ENCODE measurements at places on chromosomes 5 and 9.

- peak overlapping the region; percentile 16 for H3K27ac ChIP-seq
- H3K4me1 ChIP-seq = peaks cover 28% of the 10 kb centered on the region
- H3K27me3 ChIP-seq = peaks cover 71% of the 10 kb centered on the region
- H3K4me3 ChIP-seq = no peak overlapping the region
Measured at GRCh38 chr9:34961574-34962490, 3.7 kb downstream of the PHF24 start.

DNA sequence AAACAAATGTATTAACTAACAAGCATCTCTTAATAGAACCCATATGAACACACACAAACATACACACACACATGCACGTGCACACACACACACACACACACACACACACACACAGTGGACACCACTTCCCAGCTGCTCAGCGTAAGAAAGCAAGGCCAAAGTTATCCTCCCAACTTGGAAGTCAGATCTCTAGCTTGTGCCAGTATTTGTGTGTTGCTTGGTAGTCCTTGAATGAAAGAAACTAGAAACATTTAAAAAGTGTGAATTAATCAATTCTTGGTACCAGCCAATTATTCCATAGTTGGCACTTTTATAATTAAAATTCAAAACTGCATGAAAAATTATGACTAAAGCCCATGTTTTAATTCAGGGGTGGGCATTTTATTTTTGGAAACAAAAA is 178.1 kb downstream of the TMEM161B start:
- H3K36me3 ChIP-seq = no peaks in the 10 kb centered on the region
- peaks cover 10% of the 10 kb centered on the region for H3K27me3 ChIP-seq
- no peak overlapping the region for H3K4me3 ChIP-seq
- no peak for DNase-seq
- no peaks in the 10 kb centered on the region for H3K4me1 ChIP-seq
- no peak overlapping the region for H3K27ac ChIP-seq

GRCh38 chr5:137365126-137365865 is 133.8 kb downstream of the SPOCK1 start:
- no peak overlapping the region for H3K4me3 ChIP-seq
- no peaks in the 10 kb centered on the region for H3K4me1 ChIP-seq
- no peak for DNase-seq
- no peaks in the 10 kb centered on the region for H3K27me3 ChIP-seq
- no peak overlapping the region for H3K27ac ChIP-seq

GRCh38 chr5:66796305-66797292 is 200.4 kb downstream of the MAST4 start:
- DNase-seq = no peak
- no peak overlapping the region for H3K27ac ChIP-seq
- no peaks in the 10 kb centered on the region for H3K36me3 ChIP-seq
- H3K4me1 ChIP-seq = no peaks in the 10 kb centered on the region
- no peak overlapping the region for H3K4me3 ChIP-seq

DNA sequence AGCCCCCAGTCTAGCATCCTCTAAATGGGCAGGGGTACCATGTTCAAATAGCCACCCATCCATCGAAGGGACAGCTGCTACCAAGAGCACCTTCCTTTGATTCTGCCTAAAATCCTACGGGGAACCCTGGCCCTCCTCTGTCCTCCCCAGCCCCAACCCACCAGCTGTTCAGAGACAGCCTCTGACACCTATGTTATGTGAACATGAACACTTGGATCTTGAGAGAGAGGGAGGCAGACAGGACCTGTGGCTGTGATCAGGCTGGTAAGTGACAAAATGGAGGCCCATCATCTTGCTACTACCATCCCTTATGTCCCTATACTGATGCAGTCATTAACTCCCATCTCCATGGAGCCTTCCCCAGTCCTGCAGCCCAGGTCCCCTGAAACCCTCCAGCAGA is 8.2 kb downstream of the SLC23A1 start:
- peaks cover 12% of the 10 kb centered on the region for H3K4me1 ChIP-seq

DNA sequence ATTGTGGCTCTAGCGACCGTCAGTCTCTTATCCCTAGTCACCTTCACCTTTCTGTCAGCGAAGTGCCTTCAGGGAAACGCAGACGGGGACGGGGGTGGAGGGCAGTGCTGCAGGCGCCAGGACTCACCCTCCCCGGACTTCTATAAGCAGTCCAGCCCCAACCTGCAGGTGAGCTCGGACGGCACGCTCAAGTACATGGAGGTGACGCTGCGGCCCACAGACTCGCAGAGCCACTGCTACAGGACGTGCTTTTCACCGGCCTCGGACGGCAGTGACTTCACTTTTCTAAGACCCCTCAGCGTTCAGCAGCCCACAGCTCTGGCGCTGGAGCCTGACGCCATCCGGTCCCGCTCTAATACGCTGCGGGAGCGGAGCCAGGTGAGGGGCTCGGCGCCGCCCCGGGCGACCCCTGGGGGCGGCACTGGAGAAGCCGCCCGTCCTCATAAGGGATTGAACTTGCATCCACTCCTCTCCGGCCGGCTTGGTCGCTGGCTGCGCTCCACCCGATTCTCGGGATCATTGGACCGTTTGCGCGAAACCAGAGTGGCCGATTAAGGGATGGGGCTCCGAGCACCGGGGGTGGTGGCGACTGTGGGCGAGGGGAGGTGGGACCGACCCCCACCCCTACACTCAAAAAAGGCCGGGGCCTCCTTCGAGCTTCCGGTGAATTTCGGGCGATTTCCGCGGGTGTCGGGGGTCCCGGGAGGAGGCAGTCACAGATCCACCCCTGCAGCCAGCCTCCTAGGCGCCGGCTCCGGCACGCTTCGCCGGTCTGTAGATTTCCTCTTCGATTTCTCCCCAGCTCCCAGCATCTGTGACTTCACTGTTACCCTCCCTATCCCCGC is 2.7 kb downstream of the PCDHGC5 start:
- H3K4me1 ChIP-seq = peaks cover 9% of the 10 kb centered on the region
- H3K27me3 ChIP-seq = peaks cover 79% of the 10 kb centered on the region
- no peaks in the 10 kb centered on the region for H3K36me3 ChIP-seq
- DNase-seq = no peak
- H3K27ac ChIP-seq = no peak overlapping the region

DNA sequence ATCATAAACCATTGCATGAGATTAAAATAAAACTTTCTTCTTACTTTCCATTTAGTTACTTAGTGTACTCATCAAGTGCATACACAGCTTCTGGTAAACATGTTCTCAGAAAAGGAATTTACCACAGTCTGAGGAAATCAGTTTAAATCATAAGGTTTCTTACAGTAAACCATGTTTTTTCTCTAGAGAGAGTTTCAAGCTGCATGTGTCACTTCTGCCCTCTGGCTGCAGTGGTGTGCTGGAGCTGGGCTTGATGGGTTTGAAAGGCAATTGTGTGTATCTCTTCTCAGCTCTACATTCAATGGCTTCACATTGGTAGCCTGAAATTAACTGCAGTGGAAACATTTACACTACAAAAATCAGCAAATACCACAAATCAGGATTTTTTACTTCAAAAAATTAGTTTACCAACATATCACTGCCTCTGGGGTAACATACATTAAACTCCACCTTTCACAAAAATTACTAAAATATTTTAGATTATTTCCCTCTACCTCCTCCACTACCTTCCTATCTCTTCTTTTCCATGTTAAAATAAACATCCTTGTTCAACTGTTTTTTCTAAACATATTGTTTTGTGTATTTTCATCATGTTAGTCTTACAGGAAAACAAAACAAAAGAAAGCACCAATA is 414.3 kb downstream of the ANXA1 start:
- no peak overlapping the region for H3K27ac ChIP-seq
- H3K4me3 ChIP-seq = no peak overlapping the region
- H3K4me1 ChIP-seq = no peaks in the 10 kb centered on the region
- H3K27me3 ChIP-seq = no peaks in the 10 kb centered on the region
- no peaks in the 10 kb centered on the region for H3K36me3 ChIP-seq
- DNase-seq = no peak

DNA sequence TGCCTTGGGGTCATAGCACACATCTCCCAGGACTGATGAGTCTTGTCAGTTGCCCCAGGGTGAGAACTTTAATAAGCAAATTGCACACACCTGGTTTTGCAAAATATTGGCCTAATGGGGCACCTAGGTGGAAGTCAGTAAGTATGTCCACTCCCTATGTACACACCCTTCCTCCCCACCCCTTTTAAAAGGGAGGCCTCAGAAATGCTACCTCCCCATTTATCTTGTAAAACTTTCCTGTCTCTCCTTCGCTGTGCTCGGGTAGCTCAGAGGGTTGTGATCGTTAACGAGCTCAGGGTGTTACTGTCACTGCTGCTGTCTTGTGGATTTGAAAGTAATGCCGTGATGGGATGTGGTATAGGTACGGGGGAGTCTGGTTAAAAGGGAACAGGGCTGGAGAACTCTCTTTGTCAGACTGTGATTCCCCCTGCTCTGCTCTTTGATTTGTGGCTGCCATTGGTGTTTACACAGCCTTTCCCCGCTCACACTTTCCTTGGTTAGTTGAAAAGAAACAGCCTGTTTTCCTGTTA is 26.2 kb downstream of the ZNF462 start:
- no peaks in the 10 kb centered on the region for H3K27me3 ChIP-seq
- DNase-seq = no peak
- no peaks in the 10 kb centered on the region for H3K36me3 ChIP-seq
- no peaks in the 10 kb centered on the region for H3K4me1 ChIP-seq

- H3K4me1 ChIP-seq = no peaks in the 10 kb centered on the region
- no peak for DNase-seq
- H3K36me3 ChIP-seq = no peaks in the 10 kb centered on the region
- no peak overlapping the region for H3K4me3 ChIP-seq
- H3K27me3 ChIP-seq = peaks cover 4% of the 10 kb centered on the region
Measured at GRCh38 chr5:177578316-177578715, 13.7 kb upstream of the TMED9 start.

DNA sequence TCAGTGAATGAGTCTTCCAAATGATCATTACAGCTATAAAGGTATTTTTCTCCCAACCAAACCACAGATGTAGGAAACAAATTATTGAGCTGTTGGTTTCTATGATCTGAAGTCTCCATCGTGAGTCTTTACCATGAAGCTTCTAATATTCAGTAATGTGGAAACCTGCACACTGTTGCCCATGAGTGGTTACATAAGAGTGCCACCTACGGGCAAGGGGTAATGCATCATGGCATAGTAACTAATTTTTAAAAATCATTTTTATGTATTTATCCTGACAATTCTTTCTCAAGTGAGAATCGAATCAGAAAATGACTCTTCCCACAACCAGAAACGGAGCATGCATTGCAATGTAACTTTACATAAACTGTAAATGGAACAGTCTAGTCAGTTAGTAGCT is 282.5 kb upstream of the SMARCA2 start:
- DNase-seq = no peak
- H3K4me3 ChIP-seq = no peak overlapping the region
- H3K4me1 ChIP-seq = no peaks in the 10 kb centered on the region
- no peak overlapping the region for H3K27ac ChIP-seq
- peaks cover 4% of the 10 kb centered on the region for H3K27me3 ChIP-seq
- no peaks in the 10 kb centered on the region for H3K36me3 ChIP-seq

DNA sequence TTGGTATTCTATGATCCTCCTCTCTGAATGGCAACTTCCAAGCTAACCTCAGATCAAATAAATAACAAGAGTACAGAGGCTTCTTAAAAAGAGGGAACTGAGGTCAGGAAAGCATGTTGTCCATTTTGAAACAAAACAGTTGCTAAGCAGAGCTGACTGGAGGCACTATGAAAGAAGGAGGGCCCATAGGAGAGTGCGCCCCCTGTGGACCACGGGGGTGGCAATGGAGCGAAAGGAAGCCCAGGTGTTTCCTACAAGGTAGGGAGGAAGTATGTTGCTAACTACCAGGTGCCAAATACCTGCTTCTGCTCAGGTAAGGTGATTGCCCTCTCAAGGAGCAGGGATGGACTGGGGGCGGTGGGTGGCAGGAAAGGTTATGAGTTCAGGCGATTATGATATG is 101.8 kb upstream of the MAST4 start:
- no peaks in the 10 kb centered on the region for H3K36me3 ChIP-seq
- H3K27me3 ChIP-seq = peaks cover 5% of the 10 kb centered on the region
- H3K4me1 ChIP-seq = no peaks in the 10 kb centered on the region
- no peak overlapping the region for H3K4me3 ChIP-seq
- H3K27ac ChIP-seq = no peak overlapping the region
- DNase-seq = peak; percentile 6

DNA sequence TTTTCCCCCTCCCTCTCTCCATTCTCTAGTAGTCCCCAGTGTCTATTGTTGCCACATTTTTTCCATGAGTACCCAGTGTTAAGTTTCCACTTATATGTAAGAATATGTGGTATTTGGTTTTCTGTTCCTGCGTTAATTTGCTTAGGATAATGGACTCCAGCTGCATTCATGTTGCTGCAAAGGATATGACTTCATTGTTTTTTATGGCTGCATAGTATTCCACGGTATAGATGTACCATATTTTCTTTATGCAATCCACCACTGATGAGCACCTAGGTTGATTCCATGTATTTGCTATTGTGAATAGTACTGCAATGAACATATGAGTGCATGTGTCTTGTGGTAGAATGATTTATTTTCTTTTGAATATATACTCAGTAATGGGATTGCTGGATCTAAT is 77.4 kb upstream of the MEGF10 start:
- peaks cover 4% of the 10 kb centered on the region for H3K27me3 ChIP-seq
- no peaks in the 10 kb centered on the region for H3K4me1 ChIP-seq
- no peak overlapping the region for H3K4me3 ChIP-seq
- DNase-seq = no peak
- no peak overlapping the region for H3K27ac ChIP-seq

GRCh38 chr9:88657893-88658292 is 122.9 kb downstream of the NXNL2 start:
- no peak for DNase-seq
- no peak overlapping the region for H3K27ac ChIP-seq
- H3K4me1 ChIP-seq = no peaks in the 10 kb centered on the region
- no peaks in the 10 kb centered on the region for H3K36me3 ChIP-seq

GRCh38 chr5:98173334-98173733 is 600.1 kb upstream of the RGMB start:
- DNase-seq = no peak
- no peaks in the 10 kb centered on the region for H3K27me3 ChIP-seq
- no peak overlapping the region for H3K27ac ChIP-seq

DNA sequence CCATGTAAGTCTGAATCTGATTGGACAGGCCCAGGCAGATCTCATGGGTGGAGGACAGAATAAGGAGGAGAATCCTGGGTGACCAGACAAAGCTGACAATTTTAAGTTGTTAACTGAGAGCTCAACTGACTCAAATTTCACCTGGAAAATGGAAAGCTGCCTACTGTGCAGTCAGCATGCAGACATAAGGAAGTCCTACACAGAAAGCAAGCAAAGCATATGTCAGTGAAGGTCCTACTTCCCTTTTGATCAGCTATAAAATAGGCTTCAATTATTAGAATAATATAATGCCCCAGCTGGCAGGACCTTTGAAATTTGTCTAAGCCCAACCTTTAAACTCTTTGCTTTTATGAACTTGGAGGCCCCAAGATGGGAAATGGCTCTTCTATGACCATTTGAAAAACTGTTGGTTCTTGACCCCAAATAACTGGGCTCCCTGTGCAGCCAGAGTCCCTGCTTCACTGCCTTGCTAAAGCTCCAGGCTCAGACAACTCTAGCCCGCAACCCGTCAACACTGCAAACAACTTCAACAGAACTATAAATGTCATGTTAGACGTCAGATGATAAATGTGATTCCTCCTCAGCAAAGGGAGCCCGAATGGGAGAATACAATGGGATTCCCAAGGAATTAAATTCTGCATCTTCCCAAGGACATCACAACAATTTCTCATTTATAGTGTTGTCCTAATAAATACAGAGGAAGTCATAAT is 118.9 kb upstream of the ADRA1B start:
- no peak overlapping the region for H3K4me3 ChIP-seq
- peaks cover 10% of the 10 kb centered on the region for H3K27me3 ChIP-seq

- H3K27me3 ChIP-seq = peaks cover 5% of the 10 kb centered on the region
- peak overlapping the region; percentile 56 for H3K27ac ChIP-seq
- H3K4me3 ChIP-seq = peak overlapping the region; percentile 38
Measured at GRCh38 chr9:121206516-121207370, 5.1 kb upstream of the RAB14 start.

GRCh38 chr9:128928624-128929023 is 7.8 kb downstream of the PHYHD1 start:
- H3K27ac ChIP-seq = no peak overlapping the region
- no peaks in the 10 kb centered on the region for H3K27me3 ChIP-seq
- no peak overlapping the region for H3K4me3 ChIP-seq
- no peak for DNase-seq
